ENCODE measurements at places on chromosomes 1 and 21. TPM values are rescaled to one million over a fixed set of nuclear protein-coding genes. Genes with fewer than 3 reads are reported as not detected.

DNA sequence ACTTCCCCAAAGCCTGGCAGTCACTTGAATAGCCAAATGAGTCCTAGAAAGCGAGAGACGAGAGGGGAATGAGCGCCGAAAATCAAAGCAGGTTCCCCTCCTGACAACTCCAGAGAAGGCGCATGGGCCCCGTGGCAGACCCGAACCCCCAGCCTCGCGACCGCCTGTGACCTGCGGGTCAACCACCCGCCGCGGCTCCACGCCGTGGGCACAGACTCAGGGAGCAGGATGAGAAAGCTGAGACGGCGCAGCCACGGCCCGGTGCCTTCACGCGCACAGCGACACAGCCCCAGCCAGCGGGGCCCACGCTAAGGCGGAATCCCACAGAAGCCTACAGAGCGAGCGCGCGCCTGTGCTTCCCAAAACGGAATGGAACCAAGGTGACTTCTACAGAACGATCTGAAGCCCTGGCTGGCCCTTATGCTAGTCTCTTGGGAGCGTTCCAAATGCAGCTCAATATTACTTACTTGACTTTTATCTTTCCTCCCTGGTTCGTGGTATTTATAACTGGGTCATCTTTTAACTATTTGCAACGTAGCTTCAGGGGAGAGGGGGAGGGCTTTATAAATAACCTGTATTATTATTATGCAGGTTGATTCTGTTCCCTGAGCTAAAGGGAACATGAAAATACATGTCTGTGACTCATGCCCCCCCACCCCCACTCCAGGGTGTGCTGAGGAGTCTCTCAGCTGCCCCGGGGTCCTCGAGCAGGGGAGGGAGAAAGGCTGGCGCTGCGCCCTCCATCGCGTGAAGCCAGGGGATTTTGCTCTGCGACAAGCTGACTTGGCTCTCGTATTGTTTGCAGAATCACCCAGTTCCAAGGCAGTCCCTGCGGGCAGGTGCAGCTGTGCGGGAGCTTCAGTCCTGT lies 1.7 kb downstream of the TSPEAR start:
- no peak for DNase-seq

GRCh38 chr1:229185963-229186362 lies 84.9 kb upstream of the RAB4A start:
- DNase-seq: no peak

- no peak for DNase-seq
These were observed 124.1 kb downstream of the DISP1 start for GRCh38 chr1:222938986-222939385.

DNA sequence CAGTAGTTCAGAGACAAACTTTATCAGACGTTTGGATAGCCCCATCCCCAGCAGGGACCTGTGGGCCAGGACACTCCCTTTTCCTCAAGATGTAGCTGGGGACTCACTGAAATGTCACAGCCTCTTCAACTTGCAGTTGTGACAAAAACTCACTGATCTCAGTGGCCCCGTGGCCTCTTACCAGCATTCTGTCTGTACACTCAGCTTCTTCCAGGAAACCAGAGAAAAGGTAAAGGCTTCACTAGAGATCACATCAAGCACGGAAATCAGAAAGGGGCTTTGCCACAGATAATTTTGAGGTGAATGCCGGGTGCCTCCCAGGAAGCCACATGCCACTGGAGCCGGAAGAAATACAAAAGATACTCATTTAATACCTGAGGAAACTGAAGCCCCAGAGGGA lies 122.2 kb downstream of the CCDC185 start:
- DNase-seq: no peak

GRCh38 chr1:69611316-69611715 lies 43.6 kb downstream of the LRRC7 start:
- DNase-seq: no peak

DNA sequence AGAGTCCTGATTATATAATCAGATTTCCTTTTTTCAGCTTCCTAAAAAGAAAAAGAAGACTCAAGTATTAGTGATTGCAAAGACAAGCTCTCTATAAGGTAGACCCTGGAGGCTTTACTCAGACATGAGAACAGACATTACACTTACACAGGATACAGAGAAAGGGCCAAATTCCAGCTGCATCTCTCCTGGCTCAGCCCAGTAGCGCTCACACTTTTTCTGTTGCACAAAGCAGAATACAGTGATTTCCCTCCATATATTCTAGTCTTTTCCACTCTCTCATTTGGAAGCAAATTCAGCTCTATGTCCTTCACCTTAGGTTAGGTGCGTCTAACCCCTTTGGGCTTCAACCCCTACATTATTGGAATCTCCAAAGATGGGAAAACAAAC lies 15.1 kb downstream of the PTPN22 start:
- DNase-seq: no peak

DNA sequence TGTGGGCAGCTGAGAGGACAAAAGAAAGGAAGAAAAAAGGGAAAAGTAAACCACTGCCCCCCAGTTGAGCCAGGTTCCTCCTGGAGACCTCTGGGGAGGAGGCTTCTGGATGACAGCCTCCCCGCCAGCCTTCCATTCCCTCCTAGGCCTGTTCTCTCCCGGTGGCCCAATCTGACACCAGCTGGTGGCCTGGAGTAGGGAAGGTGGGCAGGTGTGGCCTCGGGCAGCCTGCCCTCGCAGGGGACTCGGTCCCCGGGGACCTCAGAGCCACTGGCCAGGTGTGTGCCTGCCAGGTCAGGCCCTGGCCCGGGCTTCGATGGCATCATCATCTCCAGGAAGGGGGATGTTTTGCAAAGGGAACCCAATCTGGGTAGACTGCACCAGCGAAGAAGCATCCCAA lies 159.0 kb downstream of the CASZ1 start:
- no peak for DNase-seq

GRCh38 chr1:154265586-154265985 lies 6.8 kb upstream of the HAX1 start:
- no peak for DNase-seq

- DNase-seq: no peak
These were observed 19.5 kb downstream of the SZRD1 start for GRCh38 chr1:16386454-16387113.

DNA sequence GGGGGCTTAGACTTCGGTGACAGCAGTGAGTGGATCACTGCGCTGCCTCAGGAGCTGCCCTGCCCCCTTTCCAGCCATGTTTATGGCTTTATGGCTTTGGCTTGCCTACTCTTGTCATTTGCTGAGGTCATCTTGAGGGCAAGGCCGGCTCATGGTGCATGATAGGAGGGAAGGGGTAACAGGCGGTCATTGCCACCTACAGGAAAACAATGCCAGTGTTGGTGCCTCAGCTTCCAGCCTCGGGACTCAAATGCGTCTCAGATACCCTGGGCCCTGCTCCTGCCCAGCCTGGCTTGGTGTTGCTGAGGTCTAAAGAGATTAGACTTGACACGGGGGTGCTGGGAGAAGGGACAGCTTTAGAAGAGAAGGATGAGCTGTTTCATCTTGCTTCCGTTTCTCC lies 14.5 kb downstream of the KDF1 start:
- no peak for DNase-seq

DNA sequence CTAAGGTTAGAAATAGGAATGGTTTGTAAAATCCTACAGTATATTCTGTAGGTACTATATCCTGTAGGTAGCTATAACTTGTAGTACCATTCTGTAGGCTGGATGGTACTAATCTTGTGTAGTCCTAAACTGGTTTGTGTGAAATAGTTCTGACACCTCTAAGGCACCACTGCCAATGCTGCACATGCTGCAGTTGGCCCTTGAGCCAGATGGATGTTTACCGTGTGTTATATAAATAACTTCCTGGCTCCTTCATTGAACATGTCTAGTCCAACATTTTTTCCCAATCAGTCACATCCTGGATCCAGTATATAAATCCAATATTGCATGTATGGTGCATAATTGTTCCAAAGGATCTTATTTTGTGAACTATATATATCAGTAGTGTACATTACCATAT lies 89.5 kb upstream of the GNG4 start:
- no peak for DNase-seq

DNA sequence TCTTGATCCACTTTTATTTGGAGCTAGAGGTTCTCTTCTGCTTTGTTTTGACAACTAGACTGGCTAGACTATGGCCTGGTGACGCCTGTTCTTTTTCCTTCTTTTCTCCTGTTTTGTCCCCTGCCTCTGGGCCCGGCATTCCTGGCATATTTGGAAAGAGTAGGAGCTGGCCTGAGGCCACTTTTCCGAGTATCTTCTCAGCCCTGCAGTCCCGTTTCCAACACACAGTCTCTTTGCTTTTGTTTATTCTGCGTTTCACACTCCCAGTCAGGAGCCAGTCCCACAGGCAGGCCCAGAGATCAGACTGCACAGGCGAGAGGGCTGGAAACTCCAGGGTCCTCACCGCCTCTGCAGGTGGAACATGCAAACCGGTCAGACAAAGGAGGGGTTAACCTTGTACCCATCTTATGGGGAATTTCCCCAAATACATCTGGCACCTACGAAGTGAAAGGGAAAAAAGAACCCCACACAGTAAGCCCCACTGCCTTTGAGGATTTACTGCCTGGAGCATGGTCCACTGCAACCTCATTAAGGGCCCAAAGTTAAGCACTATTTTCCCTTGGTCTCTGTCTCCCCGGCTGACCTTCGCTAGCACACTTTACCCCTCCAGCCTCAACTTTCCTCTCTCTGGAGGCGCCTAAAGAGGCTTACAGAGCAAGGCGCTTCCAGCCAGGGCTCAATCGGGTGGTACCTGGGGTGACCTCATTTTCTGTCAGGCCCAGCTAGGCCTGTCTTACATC lies 141.1 kb downstream of the TOMM20 start:
- no peak for DNase-seq

- no peak for DNase-seq
These were observed 9.8 kb downstream of the STPG1 start for GRCh38 chr1:24403806-24404205.

DNA sequence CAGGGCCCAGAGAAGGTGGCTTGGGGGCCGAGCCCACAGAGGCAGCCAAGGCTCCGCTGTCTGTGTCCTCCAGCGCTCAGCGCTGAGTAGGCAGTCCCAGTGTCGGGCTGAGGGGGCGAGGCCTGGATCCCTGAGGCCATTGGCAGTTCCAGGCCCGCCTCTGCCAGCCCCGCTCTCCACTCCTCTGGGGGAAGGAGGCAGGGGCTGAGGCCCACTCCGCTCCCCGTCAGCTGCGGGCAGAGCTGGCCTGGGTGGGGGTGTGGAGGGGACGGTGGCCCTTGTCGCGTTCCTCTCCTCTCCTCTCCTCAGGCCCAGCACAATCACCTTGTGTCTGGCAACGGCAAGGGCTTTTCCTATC lies 132.8 kb downstream of the CASZ1 start:
- DNase-seq: no peak

GRCh38 chr1:22831729-22832413 lies 121.2 kb downstream of the EPHB2 start:
- DNase-seq: no peak

GRCh38 chr1:231016966-231017365 lies 23.1 kb downstream of the FAM89A start:
- DNase-seq: no peak

- no peak for DNase-seq
These were observed 4.1 kb upstream of the TFAP2E start for GRCh38 chr1:35568975-35569395.

DNA sequence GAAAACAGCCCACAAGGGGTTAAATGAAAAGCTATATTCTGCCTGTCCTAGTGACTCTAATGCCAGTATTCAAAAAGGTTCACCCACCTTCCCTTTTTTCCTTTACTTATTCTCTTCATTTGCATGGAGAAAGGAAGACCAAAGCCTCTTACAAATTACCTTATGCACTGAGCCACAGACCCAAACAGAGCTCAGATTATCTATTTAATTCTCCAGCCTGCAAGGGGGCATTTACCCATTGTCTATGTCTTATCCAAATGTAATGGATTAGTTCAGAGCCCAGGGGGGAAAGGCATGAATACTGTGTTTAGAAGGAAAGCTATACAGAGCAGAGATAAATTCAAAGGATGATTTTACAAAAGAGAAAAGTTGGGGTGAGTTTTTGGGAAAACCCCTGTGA lies 388.5 kb downstream of the OMA1 start:
- no peak for DNase-seq

DNA sequence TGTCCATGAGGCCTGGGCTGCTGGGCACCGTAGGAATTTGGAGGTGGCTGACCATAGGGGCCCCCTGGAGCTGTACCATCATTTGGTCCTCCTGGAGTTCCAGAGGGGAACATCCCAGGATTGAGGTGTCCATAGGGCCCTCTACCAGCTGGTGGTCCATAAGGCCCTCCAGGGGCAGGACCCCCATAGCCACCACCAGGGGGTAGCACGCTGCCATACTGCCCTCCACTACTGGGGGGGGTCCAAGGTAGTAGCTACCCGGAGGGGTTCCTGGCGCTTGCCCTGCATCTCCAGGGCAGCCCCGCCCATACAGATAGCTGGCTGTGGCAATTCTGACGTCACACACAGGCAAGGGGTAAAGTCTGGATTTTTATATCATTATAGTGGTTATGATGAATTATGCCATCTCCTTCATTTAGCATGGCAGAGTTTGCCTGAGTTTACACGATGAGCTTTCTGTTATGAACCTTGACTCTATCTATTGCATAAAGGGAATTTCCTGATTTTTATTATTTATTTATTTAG lies 13.2 kb downstream of the MDM4 start:
- no peak for DNase-seq

DNA sequence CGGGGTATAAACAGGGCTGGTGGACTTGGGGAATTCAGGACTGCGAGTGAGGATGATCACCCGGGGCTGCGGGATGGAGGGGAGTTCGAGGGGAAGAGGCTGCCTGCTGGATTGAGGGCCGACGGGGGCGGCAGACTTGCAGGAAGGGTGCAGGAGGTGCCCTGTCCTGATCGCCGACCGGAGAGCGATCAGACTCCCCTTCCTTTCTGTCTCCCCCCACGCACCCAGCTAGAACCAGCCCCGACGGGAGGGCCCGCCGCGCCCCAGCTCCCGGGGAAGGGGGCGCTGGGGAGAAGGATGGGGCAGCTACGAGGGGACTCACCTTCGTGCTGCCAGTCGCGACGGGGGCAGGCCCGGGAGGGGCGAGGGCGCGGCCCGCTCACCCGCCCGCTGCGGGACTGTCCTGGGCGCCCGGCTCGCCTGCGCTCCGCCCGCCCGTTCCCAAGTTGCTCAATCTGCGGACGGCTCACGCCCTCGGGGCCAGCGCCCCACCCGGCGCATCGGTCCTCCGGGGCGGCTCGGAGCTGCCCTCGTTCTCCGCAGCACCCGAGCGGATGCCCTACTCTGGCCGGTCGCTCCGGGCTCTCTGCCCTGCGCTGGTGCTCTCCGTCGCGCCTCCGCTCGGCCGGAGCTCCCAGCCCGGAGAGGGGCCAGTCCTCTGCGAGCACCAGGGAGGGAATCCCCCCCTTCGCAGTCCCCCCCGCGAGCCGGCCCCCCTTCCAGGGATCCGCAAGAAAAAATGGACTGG lies at the start of gene RSPO1:
Gene RSPO1, minus strand, starts transcription at position 649 of the 748 bp plus-strand sequence. CDS start 5,231 bp downstream, outside the sequence.
- DNase-seq: no peak

Gene RSPH1
- polyA plus RNA-seq: 16.5 TPM

Gene PKP1
- polyA plus RNA-seq: 0.15 TPM

Gene TEDDM1
- 0.08 TPM for polyA plus RNA-seq

Gene CYP4Z1
- 0.20 TPM for polyA plus RNA-seq

Gene CORT
- polyA plus RNA-seq: 0.82 TPM

Gene ANKRD45
- polyA plus RNA-seq: 7.6 TPM

Gene MYBPH
- polyA plus RNA-seq: 0.07 TPM

Gene DISP1
- polyA plus RNA-seq: 14.5 TPM

Gene LAPTM5
- polyA plus RNA-seq: 16.9 TPM

Gene TMEM183A
- 75.0 TPM for polyA plus RNA-seq
